Activated CD8-positive, alpha-beta memory T cell treated with anti-CD3 and anti-CD28 coated beads, Interleukin-2, amount 50 U/mL, for 48 hours (primary cell): ENCODE measurements at places on chromosomes 4 and X.

DNA sequence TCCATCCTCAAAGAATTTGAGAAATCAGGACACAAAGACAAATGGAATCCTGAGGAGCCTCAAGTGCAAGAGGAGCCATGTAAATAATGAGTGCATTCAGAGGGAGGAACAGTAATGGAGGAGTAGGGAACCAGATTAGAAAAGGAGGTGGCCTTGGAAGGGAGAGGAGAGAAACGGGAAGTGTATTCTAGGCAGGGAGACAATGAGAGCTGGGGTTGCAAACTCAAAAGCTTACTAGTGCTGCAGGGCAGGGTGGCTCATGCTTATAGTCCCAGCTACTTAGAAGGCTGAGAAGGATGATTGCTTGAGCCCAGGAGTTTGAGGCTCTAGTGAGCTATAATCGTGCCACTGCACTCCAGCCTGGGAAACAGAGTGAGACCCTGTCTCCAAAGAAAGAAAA lies 113.2 kb upstream of the LSM6 start:
- no peak for DNase-seq

DNA sequence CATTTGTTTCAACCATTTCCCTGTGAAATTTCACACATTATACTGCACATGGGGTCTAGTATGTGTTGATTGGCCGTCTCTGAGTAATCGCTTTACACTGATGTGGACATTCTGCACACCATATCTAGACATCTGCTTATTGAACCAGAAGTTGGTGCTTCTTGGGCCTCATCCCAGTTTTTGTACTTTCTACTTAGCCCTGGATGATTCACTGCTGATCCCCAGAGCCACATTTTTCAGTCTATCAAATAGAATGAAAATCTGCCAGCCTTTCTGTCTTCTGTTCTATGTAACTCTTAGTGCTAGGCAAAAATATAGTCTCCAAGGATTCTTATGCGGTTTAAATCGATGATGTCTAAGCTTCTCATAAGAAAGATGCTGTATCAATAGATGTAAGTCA lies 40.5 kb upstream of the RELL1 start:
- DNase-seq, result no peak

DNA sequence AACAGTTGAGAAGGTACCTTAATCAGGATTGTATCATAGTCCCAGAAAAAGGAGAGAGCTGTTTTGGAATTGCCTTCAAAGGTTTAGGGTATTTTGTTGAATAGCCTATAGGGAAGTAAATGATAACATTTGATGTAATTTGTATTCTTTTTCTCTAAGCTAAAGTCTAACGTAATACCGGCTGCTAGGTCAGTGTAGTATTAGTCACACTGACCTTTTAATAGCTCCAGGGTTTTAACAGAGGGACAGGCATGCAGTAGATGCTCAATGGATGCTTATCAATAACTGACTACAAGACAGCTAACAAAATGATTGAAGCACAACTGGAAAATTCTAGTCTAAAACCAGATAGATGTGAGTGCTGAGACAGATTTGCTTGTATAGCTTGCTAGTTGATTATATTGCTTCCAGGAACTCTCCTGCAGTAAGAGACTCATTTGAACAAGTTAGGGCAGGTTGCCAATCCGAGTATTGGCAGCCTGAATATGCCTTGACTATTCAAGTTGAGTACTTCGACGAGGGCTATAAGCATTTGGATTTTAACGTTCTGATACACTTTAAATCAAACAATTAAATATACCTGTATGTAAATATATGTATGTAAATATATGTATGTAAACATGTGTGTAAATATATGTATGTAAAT lies 16.5 kb upstream of the PNPLA4 start:
- DNase-seq, result no peak

- DNase-seq, result no peak
Measured at GRCh38 chr4:98314791-98315565, 53.8 kb downstream of the RAP1GDS1 start.

- DNase-seq, result no peak
Measured at GRCh38 chr4:17252131-17252530, 259.8 kb downstream of the QDPR start.

GRCh38 chrX:153935326-153935851 lies 552 bp upstream of the NAA10 start:
- no peak for DNase-seq

- DNase-seq, result no peak
Measured at GRCh38 chr4:6710282-6710681, 617 bp upstream of the MRFAP1L1 start.

GRCh38 chrX:22323541-22323940 lies 50.8 kb downstream of the CBLL2 start:
- no peak for DNase-seq

DNA sequence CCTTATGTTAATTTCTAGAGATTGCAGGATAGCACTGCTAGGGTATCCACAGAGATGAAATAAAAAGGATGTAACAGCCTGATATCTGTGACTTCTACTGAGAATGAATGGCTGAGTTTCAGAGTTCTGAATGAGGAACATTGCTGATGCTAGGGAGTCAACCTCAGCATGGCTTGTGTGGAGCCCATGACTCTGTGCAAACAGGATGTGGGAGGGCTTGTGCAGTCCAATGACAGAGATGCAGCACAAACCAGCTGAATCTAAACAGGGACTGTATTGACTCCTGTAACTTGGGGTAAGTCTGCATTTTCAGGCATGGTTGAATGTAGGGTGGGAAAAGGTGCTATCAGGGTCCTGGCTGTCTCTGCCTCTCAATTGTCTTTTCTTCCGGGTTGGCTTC lies 5.3 kb upstream of the RASL11B start:
- no peak for DNase-seq

GRCh38 chr4:113684534-113685091 lies 76.9 kb downstream of the CAMK2D start:
- DNase-seq, result no peak

DNA sequence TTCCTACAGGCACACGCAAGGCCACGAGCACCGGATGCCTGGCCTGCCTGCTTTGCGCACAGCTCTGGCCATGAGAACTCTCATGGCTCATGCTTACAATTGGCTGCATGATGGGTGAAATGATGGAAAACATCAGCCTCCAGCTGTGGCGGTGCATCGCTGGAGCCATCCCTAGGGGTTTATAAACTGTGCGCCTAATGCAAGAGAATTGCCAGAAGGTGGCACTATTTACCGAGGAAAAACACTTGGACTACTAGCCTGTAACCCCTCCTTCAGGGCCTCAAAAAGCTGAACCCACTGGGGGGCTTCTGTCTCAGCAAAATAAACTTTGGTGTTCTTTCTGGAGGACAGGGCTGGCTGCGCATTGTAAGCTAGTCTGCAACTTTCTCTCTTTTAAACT lies 51.9 kb downstream of the PHKA2 start:
- no peak for DNase-seq
